ENCODE measurements at places on chromosomes 3 and 15.

GRCh38 chr15:44132057-44132456 is 63.0 kb downstream of the FRMD5 start:
- no peak for DNase-seq

DNA sequence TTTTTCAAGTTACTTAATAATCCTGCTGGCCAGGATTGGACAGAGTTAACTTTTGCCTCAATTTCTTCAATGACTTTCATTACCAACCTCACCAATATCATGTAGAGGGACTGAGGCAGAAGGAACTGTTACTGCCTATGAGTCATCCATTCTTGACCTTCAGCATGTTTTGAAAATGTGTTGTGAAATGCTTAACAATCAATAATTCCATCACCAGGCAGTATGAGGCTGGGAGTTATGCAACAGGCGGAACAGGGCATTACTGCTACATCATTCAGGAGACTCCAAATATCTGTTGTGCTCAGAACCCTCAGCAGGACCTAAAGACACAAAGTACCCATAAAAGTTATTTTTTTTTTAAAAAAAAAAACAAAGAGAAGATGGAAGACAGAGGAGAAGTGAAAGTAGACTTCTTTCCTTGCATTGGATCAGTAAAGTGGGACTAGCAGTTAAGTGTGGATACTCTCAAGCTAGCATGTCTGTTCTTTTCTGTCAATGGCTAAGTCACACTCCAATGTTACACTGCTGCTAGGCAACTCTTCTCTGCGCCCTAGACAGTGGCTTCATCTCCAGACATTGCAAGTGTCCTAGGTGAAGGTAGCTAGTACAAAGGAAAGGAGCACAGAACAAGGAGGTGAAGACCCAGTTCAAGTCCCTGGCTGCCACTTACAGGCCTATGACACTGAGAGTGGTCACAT is 184.9 kb upstream of the LPP start:
- no peak for DNase-seq

GRCh38 chr3:188299068-188299467 is 145.1 kb downstream of the LPP start:
- DNase-seq, result no peak

- DNase-seq, result no peak
Observed at GRCh38 chr3:159919873-159920272, 68.8 kb upstream of the IL12A start.

- no peak for DNase-seq
Observed at GRCh38 chr15:31172606-31173005, 71.1 kb upstream of the TRPM1 start.

DNA sequence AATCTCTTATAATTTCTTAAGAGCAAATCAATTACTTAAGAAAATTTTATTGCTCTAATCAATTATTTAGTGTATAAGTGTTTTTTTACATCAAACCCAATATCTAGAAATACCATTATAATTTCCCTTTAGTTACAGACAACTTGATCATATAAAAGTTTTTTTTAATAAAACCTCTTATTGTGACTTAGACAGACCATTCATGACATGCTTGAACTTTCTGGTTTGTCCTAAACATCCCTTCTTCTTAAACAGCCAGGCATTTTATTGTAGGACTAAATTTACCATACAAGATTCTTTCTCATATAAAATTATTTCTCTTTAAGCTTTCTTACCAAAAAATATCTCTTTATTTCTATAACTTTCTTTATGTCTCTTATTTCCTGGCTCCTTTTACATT is 164.5 kb downstream of the SUCNR1 start:
- DNase-seq, result no peak

DNA sequence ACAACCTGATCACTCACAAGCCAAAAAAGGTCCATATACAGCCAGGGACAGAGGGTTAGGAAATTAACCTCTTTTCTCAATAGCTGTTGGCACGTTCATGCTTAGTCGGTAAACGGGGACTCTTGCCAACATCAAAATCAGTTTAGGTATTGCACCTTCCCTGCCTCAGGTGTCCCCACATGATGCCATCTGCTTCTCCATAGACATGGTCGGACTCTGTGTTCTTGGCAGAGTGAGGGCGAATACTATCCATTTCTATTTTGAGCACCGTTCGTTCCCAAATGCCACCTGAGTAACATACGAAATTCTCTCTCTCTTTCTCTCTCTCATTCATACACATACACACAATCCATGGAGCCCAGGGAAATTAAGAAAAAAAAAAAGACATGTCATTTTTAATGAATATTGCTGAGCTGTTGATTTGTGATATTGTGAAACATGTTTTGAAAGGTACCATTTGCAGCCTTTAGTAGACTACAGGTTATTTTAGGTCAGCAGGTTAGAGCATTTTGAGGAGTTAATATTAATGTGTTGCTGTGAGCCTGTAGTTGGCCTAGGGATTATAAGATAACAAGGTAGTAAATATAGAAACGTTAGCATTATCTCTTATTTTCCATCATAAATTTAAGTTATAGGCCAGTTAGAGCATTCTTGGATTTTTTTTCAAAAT is 78.5 kb downstream of the GHSR start:
- no peak for DNase-seq

DNA sequence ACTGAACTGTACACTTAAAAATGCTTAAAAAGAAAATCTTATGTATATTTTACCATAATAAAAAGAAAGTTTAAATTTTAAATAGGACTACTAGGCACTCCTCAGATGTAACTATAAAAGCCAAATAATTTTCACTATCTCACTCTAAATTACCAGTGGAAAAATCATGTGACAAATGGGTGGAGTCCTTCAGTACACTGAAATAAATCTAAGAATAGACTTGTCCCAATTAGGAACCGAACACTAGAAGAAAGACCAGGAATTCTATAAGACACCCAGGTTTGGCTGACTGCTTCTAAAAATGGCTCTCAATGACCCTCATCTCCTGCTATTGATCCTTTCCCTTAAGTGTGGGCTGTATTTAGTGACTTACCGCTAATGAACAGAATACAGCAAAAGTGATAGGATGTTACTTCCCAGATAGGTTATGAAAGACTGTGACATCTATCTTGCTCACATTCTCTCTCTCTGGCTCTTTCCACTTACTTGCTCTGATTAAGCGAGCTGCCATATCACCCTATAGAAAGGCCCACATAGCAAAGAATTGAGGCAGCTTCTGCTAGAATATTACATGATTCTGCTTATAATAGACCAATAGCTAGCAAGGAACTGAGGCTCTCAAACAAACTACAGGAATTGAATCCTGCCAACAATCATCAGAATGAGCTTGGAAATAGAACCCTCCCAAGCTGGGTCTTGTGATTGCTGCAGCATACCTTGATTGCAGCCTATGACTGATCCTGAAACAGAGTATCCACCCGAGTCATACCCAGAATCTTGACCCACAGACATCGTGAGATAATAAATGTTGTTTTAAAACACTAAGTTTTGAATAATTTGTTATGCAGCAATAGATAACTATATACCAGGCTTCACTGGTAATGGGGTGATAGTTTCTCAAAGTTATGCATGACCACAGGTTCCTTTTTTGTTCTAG is 16.9 kb downstream of the TTBK2 start:
- DNase-seq, result no peak

DNA sequence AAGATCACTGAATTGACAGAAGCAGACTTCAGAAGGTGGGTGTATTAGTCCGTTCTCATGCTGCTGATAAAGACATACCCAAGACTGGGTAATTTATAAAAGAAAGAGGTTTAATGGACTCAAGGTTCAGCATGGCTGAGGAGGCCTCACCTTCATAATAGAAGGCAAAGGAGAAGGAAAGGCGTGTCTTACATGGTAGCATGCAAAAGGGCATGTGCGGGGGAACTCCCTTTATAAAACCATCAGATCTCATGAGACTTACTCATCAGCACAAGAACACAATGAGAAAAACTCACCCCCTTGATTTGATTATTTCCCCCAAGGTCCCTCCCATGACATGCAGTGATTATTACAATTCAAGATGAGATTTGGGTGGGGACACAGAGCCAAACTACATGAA is 416.3 kb upstream of the EPHA3 start:
- no peak for DNase-seq

DNA sequence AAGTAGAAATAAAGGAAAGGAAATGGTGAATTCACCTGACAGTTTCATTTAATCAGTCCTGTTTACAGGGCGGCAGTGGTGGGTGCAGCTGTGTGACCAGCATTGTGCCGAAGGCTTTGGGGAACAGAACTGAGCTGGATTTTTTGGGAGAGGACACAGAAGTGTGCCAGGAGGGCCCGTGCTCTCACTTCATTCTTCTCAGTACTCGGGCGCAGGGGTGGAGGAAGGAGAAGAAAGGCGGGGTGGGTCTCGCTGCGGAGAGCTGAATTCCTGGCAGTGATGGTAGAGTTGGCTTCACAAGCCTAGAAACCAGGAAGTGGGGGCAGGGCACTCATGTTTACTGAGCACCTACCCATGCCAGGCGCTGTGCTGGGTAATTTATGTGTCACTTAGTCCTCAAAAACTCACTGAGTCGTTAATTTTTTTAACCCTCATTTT is 64.6 kb downstream of the CRTC3 start:
- DNase-seq, result peak; percentile 84

DNA sequence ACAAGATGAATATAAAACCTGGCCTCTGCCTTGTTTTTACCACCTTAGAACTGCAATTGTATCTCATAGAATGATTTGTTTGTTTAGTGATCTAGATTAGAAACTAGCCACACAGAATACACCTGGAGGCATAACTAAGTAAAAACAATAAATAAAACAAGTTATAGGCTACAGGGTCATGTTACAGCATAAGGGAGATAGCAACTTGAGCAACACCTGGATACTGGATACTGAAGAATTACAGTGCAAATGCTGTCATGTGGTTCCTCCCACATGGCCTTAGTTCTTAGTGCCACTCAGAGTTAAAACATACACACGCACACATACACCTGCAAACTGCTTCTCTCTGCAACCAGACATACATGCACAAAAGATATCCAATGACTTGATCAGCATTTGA is 563.4 kb upstream of the DPPA4 start:
- DNase-seq, result peak; percentile 53
